ENCODE measurements at places on chromosomes 2 and 18.

- no peak for DNase-seq
Observed at GRCh38 chr2:238528953-238529781, 102.4 kb downstream of the ASB1 start.

DNA sequence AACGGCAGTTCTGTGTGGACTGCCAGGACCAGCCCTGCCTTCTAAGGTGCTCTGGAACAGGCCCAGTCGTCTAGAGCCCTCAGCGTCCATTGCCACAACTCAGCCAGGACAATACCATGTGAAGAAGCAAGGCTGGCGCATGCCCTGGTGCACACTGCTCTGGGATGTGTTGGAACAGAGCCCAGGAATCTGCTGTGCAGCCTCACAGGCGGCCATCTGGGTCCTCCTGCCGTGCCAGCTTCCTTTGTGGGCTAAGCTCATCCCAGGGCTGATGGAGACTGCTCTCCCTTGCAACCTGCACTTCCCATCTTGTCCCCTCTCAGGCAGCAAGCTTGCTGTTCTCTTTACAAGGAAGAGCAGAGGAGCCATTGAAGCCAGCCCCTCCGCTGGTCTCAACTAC is 246.4 kb upstream of the PXDN start:
- DNase-seq, result no peak

DNA sequence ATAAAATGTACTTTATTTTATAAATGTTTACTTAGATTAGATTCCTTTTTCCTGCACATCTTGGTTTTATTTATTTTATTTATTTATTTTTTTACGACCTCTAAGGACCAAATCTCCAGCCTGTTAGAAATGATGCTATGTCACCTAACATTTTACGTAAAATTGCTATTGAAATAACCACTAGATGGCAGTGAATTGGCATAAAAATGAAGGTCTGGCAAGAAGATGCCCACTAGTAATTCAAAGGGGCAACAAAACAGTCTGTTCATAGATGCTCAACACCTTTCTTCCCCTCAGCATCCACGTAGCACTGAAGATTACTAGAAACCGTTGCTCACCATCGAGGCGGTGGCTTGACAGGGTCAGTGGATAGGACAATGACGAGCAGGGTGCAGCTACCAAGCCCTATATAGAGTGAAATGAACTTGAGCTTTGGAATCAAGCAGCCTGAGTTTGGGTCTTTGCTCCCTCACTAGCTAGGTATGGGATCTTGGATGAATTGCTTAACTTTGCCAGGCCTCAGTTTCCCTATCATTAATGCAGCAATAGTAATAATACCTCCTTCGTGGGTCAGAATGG is 128.7 kb upstream of the L3MBTL4 start:
- peak; percentile 28 for DNase-seq

DNA sequence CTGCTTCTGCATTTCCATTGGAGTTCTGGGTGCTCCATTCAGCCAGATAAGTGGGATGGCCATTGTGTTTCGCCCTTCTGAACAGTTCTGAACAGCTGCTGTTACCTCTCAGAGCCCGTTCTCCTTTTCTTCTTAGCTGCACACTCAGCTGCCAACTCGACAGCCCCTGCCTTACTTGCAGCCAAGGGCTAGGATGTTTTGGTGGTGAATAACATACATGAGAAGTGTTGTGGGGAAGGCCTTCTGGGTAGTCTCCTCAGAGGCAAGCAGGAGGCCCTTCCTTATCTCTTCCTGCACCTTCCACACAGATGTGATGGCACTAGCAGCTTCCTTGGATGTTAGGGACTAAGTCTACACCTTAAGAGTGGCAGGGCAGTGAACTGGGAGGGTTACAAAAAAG is 138.4 kb upstream of the NOSTRIN start:
- DNase-seq, result peak; percentile 21

DNA sequence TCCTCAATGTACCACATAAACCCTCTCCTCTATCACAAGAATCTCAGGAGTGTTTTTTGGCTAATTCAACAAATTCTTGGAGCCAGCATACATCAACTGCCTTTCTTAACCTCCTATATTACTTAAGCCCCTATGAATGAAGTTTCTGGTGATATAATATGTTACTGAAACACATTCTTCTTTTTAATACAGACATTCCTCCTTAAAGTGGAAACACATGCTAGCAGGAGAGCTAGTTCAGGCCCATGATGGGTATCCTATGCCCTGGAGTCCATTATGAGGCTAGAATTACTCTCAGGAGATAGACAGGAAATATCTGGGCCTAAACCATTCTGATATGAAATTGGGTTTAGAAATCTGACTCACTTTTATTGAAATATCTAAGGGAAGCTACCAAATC is 26.6 kb upstream of the RMDN2 start:
- DNase-seq, result no peak

DNA sequence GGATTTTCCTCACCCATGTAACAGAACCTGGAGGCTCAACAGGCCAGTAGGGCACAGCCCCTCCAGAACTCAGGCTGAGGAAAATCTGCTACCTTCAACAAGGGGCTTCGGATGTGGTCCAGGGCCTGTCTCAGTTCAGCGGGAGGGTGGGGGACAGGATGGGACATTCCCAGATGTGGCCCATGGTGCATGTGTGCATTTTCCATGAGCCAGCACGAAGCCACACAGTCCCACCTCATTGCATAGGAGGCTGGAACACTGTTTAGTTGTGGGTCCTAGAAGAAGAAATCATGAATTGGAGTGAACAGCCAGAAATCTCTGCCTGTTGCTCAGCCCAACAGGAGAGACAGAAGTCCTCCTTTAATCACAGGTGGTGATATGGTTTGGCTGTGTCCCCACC is 469.6 kb upstream of the MYT1L start:
- DNase-seq, result no peak

GRCh38 chr2:74944987-74945787 is 13.3 kb upstream of the POLE4 start:
- DNase-seq, result peak; percentile 20

GRCh38 chr2:104745846-104746245 is 108.1 kb upstream of the POU3F3 start:
- no peak for DNase-seq

DNA sequence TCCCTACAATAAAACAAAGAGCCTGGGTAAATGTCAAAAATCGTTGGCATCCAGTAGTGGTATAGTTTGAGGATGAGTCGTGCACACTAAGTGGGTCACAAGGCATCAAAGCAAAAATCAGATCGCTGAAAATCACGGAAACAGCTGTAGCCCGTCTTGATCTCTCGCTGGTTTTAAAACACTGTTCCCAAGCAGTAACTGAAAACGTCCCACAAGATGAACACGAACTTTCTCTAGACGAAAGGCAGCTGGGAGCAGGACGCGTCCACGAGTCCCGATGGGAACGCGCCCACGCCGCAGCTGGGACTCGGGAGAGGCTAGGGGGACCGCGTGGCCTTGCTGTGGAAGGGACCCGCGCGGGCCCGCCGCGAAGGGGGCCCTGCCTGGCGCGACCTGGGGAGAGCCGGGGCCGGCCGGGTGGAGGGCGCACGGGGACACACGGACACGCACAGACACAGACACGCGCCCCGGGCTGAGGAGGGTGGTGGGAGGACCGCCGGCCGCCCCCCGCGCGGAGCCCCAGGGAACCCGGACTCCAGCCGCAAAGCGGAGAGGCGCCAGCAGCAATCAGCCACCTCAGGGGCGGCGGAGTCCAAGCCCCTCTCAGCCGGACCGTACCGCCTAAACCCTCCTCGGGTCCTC is 651 bp downstream of the STK17B start:
- peak; percentile 66 for DNase-seq

- DNase-seq, result no peak
Observed at GRCh38 chr2:73386342-73386868, 769 bp downstream of the ALMS1 start.

DNA sequence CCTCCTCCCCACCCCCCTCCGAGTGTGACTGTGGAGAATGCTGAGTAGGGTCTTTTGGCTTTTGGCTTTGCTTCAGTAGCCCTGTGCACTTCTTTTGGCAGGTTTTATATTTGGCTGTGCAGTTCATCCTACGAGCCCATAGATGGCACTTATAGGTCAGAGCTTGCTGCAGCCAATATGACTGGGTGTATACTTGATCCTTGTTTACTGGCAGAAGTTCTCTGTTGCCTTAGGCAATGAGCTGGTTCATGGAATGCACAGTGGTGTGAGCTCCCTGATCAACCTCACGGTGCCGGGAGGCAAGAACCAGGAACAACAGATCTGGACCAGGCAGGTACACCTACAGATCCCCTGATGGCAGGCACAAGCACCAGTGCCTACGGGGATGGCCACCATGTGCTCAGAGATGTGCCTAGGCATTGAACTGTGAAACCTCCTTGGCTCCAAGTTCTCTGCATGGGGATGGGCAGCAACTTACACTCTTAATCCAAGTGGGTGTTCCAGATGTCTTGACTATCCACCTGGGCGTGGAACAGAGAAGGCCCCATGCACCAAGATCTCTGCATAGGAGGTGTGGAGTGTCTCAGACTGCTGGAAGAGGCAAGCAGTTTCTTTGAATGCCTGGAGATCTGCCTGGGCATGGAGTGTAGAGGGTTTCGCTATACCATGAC is 190.4 kb downstream of the KIAA1328 start:
- peak; percentile 65 for DNase-seq

- DNase-seq, result peak; percentile 66
Observed at GRCh38 chr2:28649481-28650265, 102.0 kb upstream of the PPP1CB start.

- DNase-seq, result no peak
Observed at GRCh38 chr2:144631636-144632035, 111.7 kb upstream of the ZEB2 start.

GRCh38 chr2:100529900-100530299 is 32.9 kb upstream of the PDCL3 start:
- no peak for DNase-seq

DNA sequence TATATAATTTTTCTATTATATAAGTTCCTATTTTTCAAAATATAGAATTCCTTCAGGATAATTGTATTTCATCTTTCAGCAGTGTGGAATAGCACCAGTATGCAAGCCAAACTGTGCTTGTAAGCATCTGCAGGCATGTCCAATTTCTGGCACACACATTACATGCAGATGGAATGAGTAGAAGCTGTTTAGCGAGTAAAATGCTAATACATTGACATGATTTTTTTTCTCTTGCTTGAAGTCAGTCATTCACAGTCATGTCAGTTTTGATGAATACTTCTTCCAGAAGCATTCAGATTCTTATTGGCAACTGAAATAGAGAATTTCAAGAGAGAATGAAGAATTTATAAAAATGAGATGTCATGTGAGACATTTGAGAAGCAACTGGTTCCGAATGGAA is 109.4 kb downstream of the CERS6 start:
- DNase-seq, result no peak
